T-helper 1 cell (primary cell): ENCODE measurements at places on chromosomes 16 and 17.

DNA sequence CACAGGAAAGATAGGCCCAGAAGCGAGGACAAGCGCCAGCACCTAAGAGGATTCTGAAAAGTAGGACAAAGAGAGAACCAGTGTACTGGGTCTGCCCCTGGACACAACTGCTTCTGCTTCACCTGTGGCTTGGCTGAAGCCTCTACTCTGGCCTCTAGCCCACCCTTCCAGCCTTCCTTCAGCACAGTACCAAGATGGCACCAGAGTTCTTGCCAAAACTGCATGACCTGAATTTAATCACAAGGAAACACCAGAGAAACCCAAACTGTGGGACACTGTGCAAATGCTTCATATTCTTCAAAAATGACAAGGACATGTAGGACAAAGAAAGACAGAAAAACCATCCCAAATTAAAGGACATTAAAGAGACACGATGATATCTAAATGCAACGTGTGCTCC, 116.6 kb downstream of the SMG6 start:
- no peak for DNase-seq

GRCh38 chr16:1424028-1424427, 3.5 kb upstream of the UQCC4 start:
- DNase-seq: no peak

- DNase-seq: no peak
Observed at GRCh38 chr17:50426814-50427787, 1.1 kb downstream of the ACSF2 start.

DNA sequence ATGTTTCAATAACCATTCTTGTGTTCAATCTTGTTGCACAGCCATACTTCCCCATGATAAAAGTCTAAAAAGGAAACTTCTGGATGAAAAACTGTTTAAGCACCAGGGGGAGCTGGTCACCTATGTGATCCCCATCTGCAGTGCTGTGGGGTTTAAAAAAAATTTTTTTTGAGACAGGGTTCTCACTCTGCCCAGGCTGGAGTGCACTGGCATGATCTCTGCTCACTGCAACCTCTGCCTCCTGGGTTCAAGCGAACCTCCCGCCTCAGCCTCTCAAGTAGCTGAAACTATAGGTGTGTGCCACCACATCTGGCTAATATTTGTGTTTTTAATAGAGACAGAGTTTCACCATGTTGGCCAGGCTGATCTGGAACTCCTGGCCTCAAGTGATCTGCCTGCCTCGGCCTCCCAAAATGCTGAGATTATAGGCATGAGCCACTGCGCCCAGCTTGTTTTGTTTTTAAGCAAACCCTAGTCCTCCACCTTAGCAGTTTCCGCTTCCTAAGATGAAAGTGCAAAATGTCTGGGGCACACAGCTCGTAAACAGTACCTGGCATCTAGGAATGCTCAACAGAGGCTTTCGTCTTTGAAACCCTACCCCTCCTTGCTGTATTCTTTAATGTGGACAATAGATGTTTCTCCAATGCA, 25.4 kb downstream of the DNAJA2 start:
- peak; percentile 26 for DNase-seq

DNA sequence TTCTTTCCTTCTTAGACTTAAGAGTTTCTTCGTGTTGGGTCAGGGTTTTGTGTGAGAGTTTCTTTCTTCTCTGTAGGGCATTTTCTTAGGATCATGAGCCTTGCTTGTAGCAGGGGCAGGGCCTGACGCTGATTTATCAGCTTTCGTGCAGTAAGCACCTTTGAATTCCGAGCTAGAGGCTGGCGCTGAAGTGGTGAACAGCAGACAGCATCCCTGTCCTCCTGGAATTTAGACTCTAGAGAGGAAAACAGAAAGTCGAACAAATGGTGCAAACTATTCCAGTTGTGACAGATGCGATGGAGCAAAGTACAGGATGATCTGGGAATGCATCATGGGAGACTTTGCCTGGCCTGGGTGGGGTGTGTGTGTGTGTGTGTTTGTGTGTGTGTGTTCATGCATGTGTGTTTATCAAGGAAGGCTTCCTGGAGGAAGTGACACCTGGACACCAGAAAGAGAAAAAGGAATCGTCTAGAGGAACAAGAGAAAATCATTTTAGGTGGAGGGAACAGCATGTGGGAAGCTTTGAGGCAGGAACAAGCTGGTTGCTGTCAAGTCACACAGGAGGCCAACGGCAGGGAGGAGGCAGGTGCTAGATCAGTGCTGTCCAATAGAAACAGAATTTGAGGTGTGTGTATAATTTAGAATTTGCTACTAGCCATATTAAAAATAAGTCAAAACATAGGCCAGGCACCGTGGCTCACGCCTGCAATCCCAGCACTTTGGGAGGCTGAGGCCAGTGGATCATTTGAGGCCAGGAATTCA, 60.2 kb downstream of the WWP2 start:
- no peak for DNase-seq

DNA sequence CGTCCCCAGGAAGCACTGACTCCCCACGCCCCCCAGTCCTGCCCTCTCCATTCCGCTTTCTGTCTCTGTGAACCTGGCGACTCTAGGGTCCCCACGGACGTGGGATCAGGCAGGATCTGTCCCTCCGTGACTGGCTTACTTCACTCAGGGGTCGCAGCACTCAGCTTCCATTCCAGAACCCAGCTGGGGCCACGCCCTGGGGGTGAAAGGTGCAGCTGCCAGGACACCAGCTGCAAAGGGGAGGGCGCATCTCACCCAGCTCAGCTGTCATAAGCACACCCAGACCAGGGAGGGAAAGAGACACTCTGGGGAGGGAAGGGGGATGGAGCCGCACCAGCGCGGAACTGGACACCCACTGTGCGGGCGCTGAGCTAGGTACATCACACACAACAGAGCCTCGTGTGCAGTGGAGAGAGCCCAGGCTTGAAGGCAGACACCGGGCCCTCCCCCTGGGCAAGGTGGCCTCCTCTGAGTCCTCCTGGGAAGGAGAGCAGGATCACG, 18.5 kb upstream of the HEXD start:
- DNase-seq: no peak

DNA sequence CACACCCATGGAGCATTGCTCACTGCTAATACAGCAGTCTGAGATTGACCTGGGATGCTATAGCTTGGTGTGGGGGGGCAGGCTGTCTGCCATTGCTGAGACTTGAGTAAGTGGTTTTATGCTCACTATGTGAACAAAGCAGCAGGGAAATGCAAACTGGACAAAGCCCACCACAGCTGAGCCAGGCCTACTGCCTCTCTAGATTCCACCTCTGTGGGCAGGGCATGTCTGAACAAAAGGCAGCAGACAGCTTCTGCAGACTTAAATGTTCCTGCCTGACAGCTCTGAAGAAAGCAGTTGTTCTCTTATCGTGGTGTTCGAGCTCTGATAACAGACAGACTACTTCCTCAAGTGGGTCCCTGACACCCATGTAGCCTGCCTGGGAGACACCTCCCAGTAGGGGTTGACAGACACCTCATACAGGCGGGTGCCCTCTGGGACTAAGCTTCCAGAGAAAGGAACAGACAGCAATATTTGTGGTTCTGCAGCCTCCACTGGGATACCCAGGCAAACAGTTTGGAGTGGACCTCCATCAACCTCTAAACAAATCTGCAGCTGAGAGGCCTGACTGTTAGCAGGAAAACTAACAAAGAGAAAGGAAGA, 2204.8 kb downstream of the TP53TG3F start:
- no peak for DNase-seq

- no peak for DNase-seq
Observed at GRCh38 chr16:81863630-81864352, 84.7 kb downstream of the PLCG2 start.

DNA sequence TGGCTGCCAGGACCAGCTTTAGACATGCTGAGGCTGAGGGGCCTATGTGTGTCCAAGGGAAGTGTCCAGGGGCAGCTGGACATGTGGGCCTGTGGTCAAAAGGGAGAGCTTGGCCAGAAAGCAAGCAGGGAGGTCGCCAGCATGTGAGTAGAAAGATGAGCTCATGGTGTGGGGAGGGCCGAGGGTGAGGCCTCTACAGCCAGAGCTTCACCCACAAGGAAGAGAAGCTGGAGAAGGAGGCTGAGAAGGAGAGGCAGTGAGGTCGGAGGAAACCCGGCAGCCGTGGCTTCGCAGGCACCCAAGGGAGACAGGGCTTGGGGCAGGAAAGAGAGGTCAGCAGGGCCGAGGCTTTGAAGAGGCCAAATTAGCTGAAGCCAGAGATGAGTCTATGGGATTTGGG, 4.0 kb upstream of the HSD11B2 start:
- DNase-seq: no peak

- no peak for DNase-seq
Observed at GRCh38 chr16:12059216-12059769, 82.8 kb downstream of the SNX29 start.

- DNase-seq: no peak
Observed at GRCh38 chr16:51839727-51840462, 688.8 kb upstream of the SALL1 start.

DNA sequence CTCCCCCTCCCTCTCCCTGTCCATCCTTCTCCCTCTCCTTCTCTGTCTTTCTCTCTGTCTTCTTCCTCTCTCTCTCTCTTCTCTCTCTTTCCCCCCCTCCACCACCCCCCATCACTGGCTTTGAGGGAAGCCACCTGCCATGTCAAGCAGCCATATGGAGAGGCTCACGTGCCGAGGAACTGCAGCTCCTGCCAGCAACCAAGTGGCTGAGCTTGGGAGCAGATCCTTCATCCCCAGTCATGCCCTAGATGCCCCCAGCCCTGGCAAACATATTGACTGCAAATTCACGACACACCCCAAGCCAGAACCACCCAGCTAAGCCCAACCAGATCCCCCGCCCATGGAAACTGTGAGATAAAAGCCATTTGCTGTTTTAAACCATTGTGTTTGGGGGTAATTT, 40.9 kb upstream of the RBFOX3 start:
- no peak for DNase-seq

DNA sequence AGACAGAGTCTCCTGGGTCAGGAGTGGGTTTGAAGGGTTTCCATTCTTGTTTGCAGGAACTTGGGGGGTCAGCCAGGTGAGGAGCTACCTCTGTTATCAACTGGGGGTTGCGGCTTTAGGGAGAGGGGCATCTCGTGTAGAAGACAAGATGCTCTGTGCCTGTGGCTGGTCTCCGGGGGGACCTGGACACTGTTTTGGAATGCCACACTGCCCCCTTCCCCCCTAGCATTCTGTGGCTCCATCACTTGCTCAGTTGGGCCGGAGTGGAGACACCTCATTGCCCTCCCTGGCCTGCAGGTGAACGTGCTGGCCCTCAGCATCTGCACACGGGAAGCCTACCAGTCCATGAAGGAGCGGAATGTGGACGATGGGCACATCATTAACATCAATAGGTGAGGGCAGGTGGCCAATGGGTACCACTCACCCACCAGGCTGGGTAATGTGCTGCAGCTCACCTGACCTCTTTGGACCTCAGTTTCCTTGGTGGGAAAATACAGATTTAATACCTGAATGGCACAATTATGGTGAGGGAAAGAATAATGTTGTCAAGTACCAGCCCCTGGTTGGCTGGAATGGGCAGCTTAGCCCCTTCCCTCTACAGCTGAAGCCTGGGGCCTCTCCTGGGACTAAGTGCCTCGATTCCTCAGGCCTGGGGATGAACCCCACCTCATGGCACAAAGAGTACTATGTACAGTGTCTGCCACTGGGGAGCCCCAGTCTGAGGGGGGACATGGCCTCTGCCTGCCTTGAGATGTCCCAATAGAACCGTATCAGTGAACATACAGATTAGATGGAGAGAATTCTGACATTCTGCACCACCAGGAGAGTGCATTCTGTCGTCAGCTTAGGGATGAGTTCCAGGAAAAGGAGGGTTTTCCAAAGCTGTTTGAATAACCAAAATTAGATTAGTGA, 3.3 kb upstream of the MRM1 start:
- DNase-seq: no peak

DNA sequence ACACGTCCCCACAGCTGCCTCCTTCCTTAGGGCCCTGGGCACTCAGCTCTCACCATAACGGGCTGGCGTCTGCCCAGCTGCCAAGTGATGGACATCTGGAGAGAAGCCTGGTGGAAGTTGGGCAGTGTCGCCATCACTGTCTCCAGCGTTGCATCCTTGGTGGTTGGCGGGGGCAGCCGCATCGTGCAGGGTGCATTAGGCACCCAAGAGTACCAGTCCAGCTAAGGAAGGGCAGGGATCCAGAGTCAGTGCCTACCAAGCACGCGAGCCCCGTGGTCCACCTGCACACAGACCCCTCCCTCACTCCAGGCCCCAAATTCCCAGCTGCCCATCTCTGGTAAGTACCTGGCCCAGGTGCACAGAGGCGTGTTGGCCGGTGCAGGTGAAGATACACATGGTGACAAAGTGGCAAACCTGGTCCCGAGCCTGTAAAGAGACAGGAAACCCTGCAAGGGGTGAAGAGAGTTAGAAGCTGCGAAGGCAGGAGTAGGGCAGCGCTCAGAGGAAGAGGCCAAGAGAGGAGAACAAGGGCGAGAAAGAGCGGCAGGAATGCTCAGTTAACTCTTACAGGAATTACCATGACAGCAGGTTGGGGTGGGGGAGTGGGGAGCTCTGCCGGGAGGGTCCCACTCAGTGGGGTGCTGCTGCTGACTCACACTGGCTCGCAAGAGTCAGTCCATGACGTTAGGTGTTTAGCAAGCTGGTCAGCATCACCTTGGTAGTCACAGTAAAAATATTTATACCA, 9.5 kb downstream of the ALOX15 start:
- DNase-seq: no peak

DNA sequence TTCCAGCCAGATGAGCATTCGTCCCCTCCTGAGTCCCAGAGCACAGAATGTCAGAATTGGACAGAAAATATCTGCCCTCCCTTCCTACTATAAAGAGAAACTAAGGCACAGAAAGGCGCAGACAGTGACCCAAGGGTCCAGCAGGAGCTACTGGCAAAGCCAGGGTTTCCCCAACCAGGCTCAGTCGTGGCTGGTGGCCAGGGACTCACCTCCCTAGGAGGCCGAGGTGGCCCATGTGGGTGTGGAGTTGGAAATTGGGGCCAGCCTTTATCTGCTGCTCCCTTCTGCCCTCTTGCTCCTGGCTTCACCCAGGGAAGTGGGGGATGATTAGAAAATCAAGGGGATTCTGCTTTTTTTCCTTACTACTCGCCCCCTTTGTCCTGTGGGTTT, 1.1 kb downstream of the DRC7 start:
- DNase-seq: no peak

GRCh38 chr17:71855010-71855409, 265.8 kb upstream of the SOX9 start:
- no peak for DNase-seq

GRCh38 chr16:12337871-12338655, 361.5 kb downstream of the SNX29 start:
- no peak for DNase-seq

GRCh38 chr16:87963400-87963799, 12.2 kb downstream of the BANP start:
- DNase-seq: no peak

GRCh38 chr17:60139438-60140285, 10.1 kb upstream of the CA4 start:
- peak; percentile 41 for DNase-seq

DNA sequence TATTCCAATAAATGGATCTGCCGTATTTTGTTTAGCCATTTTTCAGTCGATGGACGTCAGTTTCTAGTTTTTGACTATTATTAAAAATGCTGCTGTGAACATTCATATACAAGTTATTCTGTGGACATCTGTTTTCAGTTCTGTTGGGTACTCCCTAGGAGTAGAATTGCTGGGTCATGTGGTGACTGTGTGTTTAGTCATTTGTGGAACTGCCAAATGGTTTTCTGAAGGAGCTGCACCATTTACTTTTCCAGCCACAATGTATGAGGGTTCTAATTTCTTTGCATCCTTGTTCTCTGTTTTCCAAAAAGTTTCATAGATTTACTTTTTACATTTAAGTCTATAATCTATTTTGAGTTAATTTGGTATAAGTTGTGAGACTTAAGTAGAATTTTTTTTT, 29.5 kb downstream of the CYLD start:
- DNase-seq: no peak
